ENCODE measurements at places on chromosomes 7 and 10. TPM values are rescaled to one million over a fixed set of nuclear protein-coding genes. Genes with fewer than 3 reads are reported as not detected.

DNA sequence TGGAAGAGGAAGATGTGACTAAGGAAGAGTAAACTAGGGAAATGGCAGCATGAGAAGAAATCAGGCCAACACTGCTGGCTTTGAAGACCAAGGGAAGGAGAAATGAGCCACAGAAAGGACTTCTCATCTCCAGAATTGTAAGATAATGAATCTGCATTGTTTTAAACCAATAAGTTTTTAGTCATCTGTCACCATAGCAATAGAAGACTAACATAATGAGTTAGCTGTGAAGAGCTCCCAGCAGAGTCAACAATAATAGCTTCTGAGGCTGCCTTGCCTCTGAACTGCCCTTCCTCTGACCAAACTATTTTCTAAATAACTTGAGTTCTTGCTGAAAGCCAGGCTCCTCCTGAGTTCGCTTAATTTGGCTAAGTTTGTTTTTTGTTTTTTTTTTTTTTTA lies 103.6 kb downstream of the CACNA2D1 start:
- no peak for DNase-seq

ANKRD61 gene
- polyA plus RNA-seq: 0.31 TPM

SPACDR gene
- polyA plus RNA-seq: 0.21 TPM

NEBL gene
- polyA plus RNA-seq: not detected

UTF1 gene
- not detected for polyA plus RNA-seq
